ENCODE measurements at places on chromosomes 16 and 17.

GRCh38 chr17:10177131-10177912 lies 21.1 kb downstream of the GAS7 start:
- DNase-seq = no peak

DNA sequence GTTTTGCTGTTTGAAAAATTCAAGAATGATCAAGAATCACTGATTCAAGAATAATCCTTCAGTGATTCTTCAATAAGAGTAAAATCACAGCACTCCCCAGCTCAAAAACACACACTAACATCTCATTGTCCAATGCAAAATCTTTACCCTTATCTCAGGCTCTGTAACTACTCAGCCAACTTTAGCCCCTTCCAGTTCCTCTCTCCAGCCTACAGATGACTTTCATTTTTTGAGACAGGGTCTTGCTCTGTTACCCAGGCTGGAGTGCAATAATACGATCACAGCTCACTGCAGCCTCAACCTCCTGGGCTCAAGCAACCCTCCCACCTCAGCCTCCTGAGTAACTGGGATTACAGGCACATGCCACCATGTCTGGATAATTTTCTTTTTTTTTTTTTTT lies 25.0 kb downstream of the STAT3 start:
- DNase-seq = no peak

DNA sequence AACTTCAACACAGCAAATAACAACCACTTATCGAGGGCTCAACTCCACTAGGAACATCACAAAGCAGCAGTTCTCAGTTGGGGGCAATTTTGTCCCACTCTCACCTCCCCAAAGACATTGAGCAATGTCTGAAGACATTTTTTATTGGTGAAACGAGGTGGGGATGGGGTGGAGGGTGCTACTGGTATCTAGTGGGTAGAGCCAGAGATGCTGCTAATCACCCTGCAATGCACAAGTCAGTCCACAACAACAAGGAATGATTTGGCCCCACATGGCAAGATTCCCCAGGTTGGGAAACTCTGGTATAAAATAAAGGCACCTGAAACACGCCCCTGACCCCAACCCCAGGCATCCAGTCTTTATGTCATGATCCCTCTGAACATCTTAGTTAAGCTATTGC lies 33.3 kb downstream of the TLE7 start:
- no peak for DNase-seq

DNA sequence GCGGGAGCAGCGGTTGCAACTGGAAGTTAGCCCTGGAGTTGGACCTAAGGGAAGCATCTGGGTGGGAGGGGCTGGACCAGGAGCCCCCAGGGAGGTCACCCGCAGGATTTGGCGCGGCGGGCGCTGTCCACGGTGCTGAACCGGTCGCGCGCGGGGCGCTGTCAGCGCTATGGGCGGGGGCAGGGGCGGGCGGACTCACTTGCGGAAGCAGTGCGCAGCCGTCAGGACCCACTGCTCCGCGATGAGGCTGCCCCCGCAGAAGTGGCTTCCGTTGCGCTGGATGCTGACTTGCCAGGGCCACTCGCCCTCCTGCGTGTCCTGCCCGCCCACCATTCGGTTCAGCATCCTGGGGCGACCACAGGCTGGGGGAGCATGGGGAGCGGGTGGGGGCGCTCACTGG lies 4.5 kb downstream of the PRSS27 start:
- DNase-seq = peak; percentile 60

DNA sequence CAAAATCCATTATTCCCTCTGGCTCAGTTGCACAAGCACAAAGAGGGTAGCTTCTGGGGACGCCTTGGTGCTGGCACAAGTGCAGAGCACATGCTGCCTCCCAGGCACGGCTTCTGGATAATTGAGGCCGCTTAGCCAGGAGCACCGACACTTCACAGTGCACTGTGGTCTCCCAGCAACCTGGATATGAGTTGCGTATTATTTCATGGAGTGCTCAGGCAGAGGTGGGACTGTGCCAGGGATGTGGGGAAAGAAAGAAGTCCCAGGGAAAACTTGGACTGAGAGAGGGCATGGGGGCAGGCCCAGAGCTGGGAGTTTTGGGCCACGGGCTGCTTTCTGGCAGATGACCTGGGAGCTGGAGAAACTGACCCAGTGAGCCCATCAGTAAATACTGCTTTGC lies 37.5 kb downstream of the MPRIP start:
- peak; percentile 69 for DNase-seq

DNA sequence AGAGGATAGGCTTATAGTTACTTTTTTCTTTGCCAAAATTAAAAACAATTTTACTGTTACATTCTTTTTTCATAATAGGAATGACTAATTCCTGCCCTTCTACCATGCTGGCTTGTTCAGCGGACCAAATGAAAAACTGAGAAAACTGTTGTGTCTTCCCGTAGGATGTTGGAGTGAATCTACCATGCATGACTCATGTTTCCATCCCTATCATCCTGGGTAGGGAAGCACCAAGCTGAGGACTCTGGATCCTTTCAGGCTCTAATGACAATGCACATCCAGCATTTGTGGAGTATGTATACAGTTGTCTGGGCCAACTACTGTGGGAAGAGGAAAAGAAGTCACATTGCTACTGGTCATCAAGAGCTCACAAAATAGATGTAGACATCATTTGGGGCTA lies 41.1 kb upstream of the DHX8 start:
- DNase-seq = no peak

- DNase-seq = peak; percentile 28
Observed at GRCh38 chr17:9208381-9209105, 187.2 kb downstream of the NTN1 start.

DNA sequence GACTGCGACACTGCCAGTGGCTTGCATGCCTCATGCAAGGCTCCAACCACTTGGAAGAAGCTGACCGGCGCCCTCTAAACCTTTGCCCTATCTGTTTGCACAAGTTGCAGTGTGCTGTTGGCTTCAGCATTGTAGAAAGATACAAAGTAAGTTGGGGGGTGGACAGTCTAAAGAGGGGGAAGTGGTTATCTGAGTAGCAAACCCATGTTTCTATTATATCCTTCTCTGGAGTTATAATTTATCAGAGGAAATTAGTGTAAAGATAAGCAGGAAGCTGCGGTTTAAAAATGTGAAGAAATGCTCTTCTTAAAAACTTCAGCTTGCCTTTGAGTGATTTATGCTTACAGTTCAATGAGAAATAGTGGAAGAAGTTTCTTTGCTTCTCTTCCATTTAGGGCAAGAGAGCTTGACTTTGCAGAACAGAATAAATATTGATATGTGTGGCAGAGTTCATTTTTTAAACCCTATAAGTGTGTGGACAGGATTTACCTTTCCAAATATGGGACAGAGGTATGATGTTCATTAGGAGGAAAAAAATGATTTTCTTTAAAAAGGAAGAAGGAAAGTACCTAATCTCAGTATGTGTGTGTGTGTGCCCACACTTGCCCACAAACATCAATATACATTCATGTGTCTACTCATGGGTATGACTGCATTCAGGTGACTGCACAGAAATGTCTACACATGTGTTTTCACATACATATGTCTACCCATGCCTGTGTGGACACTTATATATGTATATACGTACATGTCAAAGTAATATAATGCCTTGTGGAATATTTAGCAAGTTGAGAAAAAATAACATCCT lies 8.1 kb downstream of the AMZ2 start:
- no peak for DNase-seq

- DNase-seq = no peak
Observed at GRCh38 chr17:21028192-21028591, 14.6 kb downstream of the USP22 start.

- no peak for DNase-seq
Observed at GRCh38 chr16:35636480-35637230, 2177.2 kb downstream of the TP53TG3F start.

- no peak for DNase-seq
Observed at GRCh38 chr17:40680998-40681397, 16.0 kb upstream of the KRT222 start.

DNA sequence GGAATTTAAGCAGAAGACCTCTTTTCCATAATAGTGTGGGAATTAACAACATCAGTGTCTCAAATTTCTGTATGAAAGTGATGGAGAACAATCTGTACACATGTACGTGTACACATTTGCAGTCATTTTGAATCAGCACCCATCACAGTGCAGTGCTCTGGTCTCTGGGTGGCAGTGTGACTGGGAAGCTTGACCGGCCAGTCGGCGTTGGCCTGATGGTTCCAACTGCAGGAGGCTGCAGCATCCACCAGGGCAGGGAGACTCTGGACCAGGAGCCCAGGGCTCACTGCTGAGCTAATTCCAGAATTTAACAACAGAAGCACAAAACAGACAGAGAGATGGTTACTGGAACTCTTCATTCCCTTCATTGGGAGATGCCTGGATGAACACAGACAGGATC lies 17.9 kb downstream of the ZC3H18 start:
- DNase-seq = no peak

DNA sequence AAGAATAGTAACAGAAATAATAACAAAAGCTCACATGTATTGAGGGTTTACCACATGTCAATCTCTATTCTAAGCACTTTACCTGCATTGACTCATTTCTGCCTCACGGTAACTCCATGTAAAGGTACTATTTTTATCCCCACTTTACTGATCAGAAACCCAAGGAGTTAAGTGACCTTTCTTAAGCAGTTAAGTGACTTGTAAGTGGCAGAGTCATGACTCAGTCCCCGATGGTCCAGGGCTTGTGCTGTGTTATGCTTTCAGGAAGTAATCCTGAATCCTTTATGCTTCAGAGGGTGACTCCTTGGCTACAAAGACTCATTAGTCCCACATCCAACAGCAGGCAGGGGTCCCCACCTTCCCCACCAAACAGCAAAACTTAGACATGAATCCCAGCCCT lies 66.5 kb downstream of the MRM1 start:
- DNase-seq = no peak

- DNase-seq = no peak
Observed at GRCh38 chr17:53191878-53192277, 630.8 kb upstream of the KIF2B start.

GRCh38 chr17:82587234-82588086 lies 60.8 kb downstream of the WDR45B start:
- DNase-seq = no peak

DNA sequence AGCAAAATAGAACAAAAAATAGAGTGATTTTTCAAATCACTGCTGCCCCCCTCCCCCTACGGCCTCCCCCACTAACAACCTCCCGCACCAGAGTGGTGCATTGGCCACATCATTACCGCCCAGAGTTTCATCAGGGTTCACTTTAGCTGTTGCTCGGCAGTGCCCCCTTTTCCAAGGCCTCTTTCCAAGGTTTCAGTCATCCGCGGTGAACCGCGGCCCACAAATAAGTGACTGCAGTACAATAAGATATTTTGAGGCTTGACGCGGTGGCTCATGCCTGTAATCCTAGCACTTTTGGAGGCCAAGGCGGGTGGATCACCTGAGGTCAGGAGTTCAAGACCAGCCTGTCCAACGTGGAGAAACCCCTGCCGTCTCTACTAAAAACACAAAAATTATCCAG lies 180.0 kb downstream of the MAF start:
- DNase-seq = no peak

GRCh38 chr16:82509691-82510430 lies 116.9 kb upstream of the CDH13 start:
- peak; percentile 53 for DNase-seq

DNA sequence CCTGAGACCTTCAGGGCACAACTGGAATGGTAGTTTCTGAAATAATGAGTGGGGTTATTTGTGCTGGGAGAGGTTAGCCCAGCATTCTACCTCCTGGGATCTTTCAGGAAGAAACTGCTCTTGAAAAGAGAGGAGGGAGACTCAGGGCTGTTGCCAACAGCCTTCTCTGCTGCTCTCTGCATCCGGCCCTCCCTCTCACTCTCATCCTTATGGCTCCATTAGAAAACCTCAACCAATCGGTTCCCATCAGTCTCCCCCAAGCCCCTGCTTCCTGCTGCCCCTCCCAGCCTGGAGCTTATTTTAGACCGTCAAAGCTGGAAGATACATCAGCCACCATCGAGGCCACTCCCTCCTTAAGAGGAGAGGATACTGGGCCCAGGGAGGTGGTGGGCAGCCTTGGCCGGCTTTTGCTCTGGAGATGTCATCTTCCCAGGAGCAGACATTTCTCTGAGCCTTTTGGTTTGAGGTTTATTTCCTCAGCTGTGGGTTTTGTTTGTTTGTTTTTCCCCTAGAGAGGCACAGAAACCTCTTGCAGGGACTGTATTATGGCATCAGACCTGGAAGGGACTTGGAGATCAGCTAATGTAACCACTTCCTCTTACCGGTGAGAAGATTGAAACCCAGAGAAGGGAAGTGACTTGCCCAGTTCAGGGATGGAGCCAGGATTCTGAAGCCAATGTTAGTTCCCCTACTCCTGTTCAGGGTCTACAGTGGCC lies 2.7 kb downstream of the MPRIP start:
- peak; percentile 13 for DNase-seq

GRCh38 chr16:6382924-6383459 lies 949.7 kb upstream of the RBFOX1 start:
- DNase-seq = no peak

DNA sequence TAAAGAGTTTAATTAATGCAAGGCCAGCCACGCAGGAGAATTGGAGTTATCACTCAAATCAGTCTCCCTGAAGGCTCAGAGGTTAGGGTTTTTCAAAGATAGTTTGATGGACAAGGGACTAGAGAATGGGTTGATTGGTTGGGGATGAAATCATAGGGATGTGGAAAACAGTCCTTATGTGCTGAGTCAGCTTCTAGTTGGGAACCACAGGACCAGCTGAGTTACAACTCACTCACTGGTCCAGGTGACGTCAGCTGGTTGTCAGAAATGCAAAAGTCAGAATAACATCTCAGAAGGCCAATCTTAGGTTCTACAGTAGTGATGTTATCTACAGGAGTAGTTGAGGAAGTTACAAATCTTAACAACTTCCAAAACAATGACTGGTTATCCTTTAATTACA lies 47.6 kb downstream of the CPD start:
- DNase-seq = no peak

- no peak for DNase-seq
Observed at GRCh38 chr17:36128411-36128978, 24.9 kb downstream of the CCL4 start.

DNA sequence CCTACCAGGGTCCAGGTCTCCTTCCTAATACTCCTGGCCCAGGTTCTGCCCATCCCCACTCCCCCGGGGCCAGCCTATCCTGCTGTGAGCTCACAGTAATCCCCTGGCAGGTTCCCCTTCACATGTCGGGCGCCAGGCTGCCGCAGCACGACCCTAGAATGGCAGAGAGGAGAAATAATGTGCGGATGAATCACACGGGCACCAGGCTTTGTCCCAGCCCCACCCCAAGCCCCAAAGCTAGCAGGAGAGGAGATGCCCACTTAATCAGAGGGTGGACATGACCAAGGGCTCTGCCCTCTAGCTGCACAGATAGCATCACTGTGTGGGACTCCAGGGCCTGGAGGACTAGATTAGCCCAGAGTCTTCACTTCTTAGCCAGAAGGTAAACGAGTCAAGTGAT lies 39.5 kb downstream of the ST3GAL2 start:
- DNase-seq = no peak

- no peak for DNase-seq
Observed at GRCh38 chr16:66728117-66728787, 23.2 kb downstream of the DYNC1LI2 start.
